ENCODE measurements at places on chromosomes 6 and 20.

DNA sequence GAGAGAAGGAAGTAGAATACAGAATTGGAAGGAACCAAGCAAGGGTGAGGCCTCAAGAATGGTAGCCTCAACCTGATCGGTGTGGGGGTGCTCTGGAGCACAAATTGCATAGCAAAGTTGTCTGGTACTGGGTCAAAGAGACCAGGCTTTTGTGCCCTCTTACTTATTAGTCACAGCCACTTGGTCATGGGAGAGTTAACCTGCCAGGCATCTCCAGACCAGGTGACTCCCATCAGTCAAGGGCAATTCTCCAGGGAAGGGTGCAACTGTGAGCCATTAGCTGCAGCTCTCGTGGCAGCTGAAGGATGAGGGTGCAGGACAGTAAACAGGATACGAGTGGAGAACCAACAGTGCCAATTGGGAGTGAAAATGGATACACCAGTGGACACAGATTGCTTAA lies 47.7 kb upstream of the PLCB4 start:
- DNase-seq = no peak

GRCh38 chr6:133837801-133838349 lies 51.0 kb upstream of the TCF21 start:
- DNase-seq = peak; percentile 62

- no peak for DNase-seq
Observed at GRCh38 chr20:6299456-6299855, 176.6 kb upstream of the FERMT1 start.

GRCh38 chr6:110378552-110378951 lies 20.4 kb upstream of the METTL24 start:
- no peak for DNase-seq

DNA sequence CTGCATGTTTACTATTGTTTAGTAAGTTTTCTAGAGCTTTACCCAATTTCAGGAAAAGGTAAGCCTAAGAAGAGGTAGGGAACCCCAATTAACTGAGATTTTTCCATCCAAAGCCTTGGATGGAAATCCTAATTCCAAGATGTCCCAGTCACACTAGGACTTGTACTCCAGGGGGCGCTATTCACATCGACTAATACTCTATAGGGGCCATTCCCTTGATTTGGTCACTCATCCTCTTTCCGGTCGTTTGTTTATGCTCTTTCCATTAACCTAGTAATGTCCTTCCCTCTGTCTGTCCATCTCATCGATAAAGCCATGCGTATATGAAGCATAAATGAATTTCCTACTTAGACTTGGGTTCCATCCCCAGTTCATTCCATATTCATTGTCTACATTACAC lies 80.8 kb upstream of the FUCA2 start:
- DNase-seq = no peak

Data from dermis blood vessel endothelial cell (primary cell).